B cell (primary cell): ENCODE measurements at places on chromosomes 16 and 17.

- no peak for DNase-seq
- no peak overlapping the region for H3K4me3 ChIP-seq
- H3K27me3 ChIP-seq = no peaks in the 10 kb centered on the region
- H3K4me1 ChIP-seq = no peaks in the 10 kb centered on the region
- no peak overlapping the region for H3K27ac ChIP-seq
- H3K36me3 ChIP-seq = peaks cover 9% of the 10 kb centered on the region
Measured at GRCh38 chr16:50103764-50104163, 38.0 kb downstream of the HEATR3 start.

DNA sequence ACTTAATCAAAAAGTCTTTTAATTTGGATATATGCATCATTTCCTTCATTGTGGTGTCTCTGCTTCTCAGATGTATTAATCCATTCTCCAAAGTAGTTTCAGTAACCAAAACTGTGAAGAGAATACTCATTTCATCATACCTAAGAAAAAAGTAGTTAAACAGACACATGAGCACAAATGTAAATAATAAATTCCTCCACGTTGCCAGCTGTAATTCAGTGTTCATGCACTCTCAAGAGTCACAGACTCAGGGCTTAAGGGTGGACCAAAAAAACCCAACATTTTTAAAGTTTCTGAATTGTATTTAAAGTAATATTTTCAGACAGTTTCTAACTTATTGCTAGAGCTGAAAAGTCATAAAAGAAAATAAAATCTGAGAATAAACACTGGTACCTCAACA lies 19.0 kb downstream of the POLG2 start:
- no peaks in the 10 kb centered on the region for H3K27me3 ChIP-seq
- DNase-seq = no peak
- H3K4me3 ChIP-seq = no peak overlapping the region
- H3K36me3 ChIP-seq = peaks cover 15% of the 10 kb centered on the region

- peaks cover 19% of the 10 kb centered on the region for H3K36me3 ChIP-seq
- H3K4me1 ChIP-seq = peaks cover 10% of the 10 kb centered on the region
- no peak for DNase-seq
- no peak overlapping the region for H3K27ac ChIP-seq
Measured at GRCh38 chr17:8366231-8366630, 10.3 kb downstream of the KRABD2 start.

GRCh38 chr17:47806913-47807255 lies 14.7 kb downstream of the OSBPL7 start:
- no peaks in the 10 kb centered on the region for H3K4me1 ChIP-seq
- no peak for DNase-seq
- H3K27ac ChIP-seq = no peak overlapping the region
- no peaks in the 10 kb centered on the region for H3K27me3 ChIP-seq

DNA sequence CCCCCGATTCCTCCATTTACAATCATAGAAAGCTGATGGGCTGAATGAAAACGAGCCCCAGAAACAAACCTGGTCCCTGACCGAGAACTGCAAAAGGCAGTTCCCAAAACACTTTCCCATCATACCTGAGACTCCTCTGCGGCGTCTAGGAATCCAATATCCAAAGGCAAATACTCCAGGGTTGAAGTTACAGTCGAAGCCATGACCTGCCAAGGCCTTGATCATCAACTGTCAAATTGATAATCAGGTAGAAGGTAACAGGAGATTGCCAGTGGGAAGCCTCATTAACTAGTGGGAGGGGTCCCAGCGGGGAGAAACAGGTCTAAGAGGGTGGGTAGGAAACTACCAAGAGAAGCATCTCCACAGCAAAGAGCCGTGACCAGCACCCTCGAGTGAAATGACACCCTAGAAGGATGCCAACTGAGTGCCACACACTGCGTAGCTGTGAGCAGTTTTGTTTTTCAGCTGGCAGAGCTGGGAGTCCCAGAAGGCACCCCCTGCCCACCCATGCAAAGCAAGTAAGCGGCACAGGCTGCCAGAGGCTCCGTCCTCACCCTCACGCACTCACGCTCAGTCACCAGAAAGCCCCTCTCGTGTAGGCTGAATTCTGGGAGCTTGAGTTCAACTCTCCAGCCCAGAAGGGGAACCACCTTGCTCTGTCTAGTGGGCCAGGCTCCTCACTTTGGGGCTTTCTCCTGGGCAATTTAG lies 146.1 kb downstream of the GAS7 start:
- no peaks in the 10 kb centered on the region for H3K36me3 ChIP-seq
- H3K4me1 ChIP-seq = peaks cover 37% of the 10 kb centered on the region
- peak; percentile 77 for DNase-seq
- peak overlapping the region; percentile 64 for H3K27ac ChIP-seq

DNA sequence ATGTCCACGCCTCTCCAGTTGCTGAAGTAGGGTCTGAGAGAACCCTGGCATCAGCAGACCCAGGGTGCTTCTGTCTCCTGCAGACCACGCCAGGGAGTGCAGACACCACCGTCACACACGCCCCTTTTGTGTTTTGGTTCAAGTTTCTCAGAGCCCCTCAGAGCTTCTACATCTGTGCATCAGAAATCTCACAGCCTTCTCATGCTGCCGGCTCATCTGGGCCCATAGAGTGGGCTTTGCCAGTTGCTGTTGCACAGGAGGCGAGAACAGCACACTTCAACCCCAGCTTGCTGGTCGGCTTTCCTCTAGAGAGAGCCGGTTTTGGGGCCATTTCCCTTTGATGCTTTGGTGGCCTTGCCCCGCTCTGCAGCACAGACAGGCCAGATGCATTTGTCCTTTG lies 60.9 kb downstream of the PDPK1 start:
- no peak for DNase-seq
- H3K4me1 ChIP-seq = peaks cover 2% of the 10 kb centered on the region
- H3K4me3 ChIP-seq = no peak overlapping the region
- no peaks in the 10 kb centered on the region for H3K27me3 ChIP-seq
- no peak overlapping the region for H3K27ac ChIP-seq

GRCh38 chr16:16797239-16797638 lies 418.3 kb downstream of the NPIPA7 start:
- no peak overlapping the region for H3K27ac ChIP-seq
- no peaks in the 10 kb centered on the region for H3K4me1 ChIP-seq
- no peaks in the 10 kb centered on the region for H3K36me3 ChIP-seq
- H3K4me3 ChIP-seq = no peak overlapping the region
